ENCODE measurements at places on chromosomes 11 and 22.

- no peak for DNase-seq
Measured at GRCh38 chr11:121634889-121635288, 182.1 kb upstream of the SORL1-AS1 start.

DNA sequence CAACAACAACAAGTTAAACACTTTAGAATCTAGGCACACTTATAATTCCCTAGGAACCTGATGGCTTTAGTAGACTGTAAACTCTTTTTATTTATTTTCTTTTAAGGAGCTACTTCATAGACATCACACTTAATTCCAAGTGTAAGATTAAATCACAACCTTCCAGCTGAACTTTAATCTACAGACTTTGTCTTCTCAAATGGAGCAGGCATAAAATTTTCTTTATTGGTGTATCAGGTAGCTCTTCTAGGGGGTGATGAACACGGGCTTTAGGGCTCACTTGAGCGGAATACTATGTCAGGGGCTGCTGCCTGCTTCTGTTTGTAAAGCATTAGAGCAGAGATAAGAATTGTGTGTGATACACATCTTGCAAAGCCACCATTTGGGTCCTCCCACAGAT lies 525.8 kb upstream of the FAT3 start:
- no peak for DNase-seq

- DNase-seq = no peak
Measured at GRCh38 chr11:34531663-34532062, 18.1 kb upstream of the ELF5 start.

DNA sequence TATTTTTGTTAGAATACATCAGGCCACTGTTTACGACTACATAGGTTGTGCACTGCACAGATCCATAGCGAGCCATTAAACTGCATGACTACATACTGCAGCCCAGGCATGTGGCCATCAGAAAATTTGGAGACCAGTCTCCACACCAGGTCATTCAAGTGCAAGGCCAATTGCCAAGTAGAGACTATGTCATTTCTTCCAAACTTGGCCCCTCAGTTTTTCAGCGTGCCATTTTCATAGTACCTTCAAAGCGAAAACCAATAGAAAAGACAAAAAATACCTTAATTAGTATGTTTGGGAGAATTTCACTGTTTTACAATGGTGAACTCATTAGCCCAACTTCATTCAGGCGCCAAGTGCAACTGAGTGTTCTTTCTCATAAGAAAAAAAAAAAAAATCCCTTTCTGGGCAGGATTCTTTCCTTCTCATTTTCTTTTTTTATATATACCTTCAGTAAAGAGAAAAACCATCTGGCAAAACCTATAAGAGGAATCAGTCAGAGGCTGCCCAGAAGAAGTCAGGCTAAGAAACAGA lies 30.4 kb downstream of the PAMR1 start:
- DNase-seq = no peak

GRCh38 chr22:46911346-46911745 lies 148.9 kb downstream of the TBC1D22A start:
- DNase-seq = no peak

DNA sequence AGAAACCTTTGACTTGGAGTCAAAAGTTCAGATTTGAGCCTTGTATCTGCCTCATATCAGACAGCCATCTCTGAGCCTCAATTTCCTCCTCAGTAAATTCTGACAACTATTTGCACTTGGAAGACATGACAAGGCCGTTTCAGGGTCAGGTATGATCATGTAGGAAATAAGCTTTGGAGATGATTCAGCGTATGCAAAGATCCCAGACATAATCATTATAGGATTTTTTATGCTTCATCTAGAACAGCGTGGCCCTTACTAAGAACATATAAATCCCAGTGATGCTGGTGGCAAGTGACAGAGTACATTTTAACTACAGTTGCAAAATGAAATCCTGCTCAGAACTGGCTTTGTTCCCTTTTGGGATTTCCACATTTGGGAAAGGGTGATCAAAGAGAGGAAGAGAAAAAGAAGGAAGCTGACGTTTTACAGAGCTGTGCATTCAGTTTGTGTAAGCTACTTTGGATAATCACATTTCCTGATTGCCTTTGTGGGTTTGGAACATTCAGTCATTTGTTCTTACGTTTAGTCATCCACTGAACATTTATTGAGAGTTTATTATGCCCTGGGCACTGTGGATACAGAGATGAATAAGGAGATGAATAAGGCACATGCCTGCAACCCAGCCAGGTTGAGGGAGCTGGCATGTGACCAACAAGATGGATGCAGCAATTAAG lies 81.9 kb upstream of the HEPHL1 start:
- DNase-seq = no peak

GRCh38 chr11:86151174-86152005 lies 82.5 kb upstream of the PICALM start:
- peak; percentile 15 for DNase-seq

- DNase-seq = no peak
Measured at GRCh38 chr11:66659763-66660162, 17.9 kb downstream of the RBM4B start.

DNA sequence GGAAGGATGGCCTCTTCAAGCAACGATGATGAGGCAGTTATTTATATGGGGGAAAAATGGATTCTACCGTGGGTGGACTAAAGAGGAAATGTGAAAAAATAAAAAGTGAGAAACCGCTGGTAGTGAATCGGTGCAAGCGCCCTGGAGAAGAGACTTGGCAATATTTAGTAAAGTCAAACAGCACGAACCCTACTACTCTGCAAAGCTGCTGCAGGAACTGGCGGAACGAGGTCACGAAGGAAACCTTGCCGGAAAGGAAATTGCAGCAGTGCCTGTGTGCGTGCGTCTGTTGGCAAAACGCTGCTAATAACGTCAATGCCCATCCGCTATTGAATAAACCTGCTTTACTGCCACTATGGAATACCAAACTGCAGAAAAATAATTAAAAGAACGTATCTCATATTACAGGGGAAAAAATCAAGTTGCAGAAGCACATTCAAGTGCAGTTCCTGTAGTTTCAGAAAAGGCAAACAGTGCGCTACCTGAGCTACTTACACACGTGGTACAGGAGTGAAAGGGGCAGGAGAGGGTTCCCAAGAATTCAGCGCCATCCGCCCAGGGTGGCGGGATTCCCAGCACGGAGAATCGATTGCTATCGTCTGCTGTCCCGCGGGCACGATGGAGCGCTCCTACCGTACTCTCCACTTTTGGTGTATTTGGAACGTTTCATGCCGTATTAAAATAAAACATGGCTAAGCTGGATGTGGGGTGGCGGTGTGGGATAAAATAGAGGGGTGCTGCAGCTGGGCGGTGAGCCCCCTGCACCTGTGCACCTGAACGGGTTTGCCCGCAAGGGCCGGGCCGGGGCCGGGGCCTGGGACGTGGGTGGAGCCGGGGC lies 585 bp upstream of the NADSYN1 start:
- DNase-seq = peak; percentile 30

GRCh38 chr11:10390375-10390774 lies 64.7 kb upstream of the AMPD3 start:
- DNase-seq = no peak

DNA sequence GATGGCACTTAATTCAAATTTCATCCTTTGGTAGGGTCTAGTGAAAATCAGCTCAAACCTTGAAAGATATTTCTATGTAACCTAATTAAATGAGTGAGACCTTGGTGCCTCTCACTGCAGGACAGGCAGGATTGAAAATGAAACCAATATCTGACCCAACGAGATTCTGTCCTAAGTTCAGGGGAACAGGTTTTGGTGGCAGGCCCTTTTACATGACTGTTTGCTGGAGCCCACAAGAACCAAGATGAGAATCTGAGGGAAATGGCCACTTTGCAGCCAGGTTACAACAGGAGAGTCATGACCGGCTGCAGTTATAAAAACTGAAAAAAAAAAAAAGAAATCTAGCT lies 130.2 kb downstream of the TRIM44 start:
- DNase-seq = no peak

- no peak for DNase-seq
Measured at GRCh38 chr11:56700242-56700913, 1.5 kb downstream of the OR9G1 start.

DNA sequence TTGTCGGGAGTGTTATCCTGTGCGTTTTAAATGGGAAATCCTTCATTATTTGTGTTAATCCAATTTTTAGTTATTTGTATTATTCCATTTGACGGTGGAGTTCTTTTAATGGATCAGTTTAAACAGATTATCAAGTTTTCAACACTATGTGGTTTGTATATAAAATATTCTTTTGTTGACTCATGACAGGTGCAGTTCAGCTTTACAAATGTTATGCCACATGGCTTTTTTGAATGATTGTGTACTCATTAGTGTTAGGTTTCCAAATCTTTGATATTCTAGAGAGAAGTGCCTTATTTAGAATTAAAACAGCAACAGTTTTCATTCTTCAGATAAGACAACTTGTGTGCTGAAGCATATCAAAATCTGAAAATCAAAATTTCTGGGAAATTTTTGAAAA lies 2.4 kb downstream of the JAM3 start:
- no peak for DNase-seq

GRCh38 chr11:27124514-27125264 lies 84.1 kb downstream of the BBOX1 start:
- DNase-seq = peak; percentile 5

GRCh38 chr11:118436639-118437207 lies 431 bp downstream of the KMT2A start:
- peak; percentile 45 for DNase-seq
